ENCODE measurements at places on chromosomes 7 and 10. TPM values are rescaled to one million over a fixed set of nuclear protein-coding genes. Genes with fewer than 3 reads are reported as not detected.

The PANK1 gene
- 8.1 TPM for total RNA-seq

The LRRC61 gene
- 42.3 TPM for total RNA-seq

The GSAP gene
- 15.6 TPM for total RNA-seq

The ADIRF gene
- total RNA-seq = 72.8 TPM

The ANKRD26 gene
- 10.6 TPM for total RNA-seq

The VENTX gene
- not detected for total RNA-seq

The CYCS gene
- total RNA-seq = 120 TPM

The VPS37D gene
- total RNA-seq = 12.4 TPM

The AFAP1L2 gene
- 35.4 TPM for total RNA-seq

The RBP4 gene
- 0.57 TPM for total RNA-seq

GRCh38 chr10:7625009-7625408, 41.8 kb downstream of the ITIH5 start:
- DNase-seq = no peak

- no peak for DNase-seq
These were observed 154.5 kb upstream of the KLF14 start for GRCh38 chr7:130888468-130888867.

GRCh38 chr10:70603449-70603801, 884 bp upstream of the PRF1 start:
- DNase-seq = no peak

GRCh38 chr10:12103802-12104201, 25.7 kb upstream of the SEC61A2 start:
- DNase-seq = no peak

DNA sequence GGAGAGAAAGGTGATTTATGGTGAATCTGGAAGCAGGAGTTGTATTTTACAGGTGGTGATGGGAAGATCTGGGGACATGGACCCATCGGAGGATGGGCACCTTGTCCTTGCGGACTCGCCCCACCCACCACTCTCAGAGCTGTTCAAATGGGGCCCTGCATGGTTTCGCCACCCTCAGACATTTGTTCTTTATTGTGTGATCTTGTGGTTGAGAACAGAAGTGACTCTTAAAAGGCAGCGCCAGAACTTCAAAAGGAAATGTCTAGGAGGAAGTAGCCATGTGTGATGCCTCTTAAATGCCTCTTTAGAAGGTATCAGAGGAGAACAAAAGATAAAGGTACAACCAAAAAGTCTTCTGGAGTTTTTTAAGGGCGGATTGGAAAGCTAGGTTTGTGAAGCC, 205.7 kb downstream of the KIAA1217 start:
- no peak for DNase-seq

DNA sequence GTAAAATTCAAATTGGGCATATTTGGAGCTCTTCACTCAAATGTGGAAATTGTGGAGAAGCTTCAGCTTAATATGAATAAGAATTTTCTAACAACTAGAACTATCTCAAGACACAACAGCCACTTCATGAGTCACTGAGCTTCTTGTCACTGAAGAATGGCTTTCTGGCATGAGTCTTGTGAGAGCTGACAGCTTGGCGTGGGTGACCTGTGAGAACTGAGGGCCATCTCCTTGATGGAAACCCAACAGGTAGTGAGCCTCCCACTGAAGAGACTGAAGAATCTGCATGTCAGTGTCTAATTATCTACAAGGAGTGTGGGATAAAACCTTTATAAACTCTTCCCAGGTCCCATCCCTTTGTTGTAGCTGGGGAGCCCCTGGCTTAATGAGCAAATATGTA, 66.0 kb downstream of the CLEC2L start:
- DNase-seq = no peak

- no peak for DNase-seq
These were observed 31.8 kb upstream of the GSDME start for GRCh38 chr7:24788961-24789576.

GRCh38 chr7:44259547-44260457, 59.0 kb downstream of the YKT6 start:
- DNase-seq = no peak

GRCh38 chr10:68861253-68861652, 33.9 kb downstream of the STOX1 start:
- no peak for DNase-seq

GRCh38 chr7:16528520-16528919, 1.9 kb downstream of the LRRC72 start:
- no peak for DNase-seq

GRCh38 chr7:24734306-24734705, 23.0 kb downstream of the GSDME start:
- DNase-seq = no peak

GRCh38 chr7:6432781-6433180, 15.0 kb downstream of the DAGLB start:
- DNase-seq = no peak

DNA sequence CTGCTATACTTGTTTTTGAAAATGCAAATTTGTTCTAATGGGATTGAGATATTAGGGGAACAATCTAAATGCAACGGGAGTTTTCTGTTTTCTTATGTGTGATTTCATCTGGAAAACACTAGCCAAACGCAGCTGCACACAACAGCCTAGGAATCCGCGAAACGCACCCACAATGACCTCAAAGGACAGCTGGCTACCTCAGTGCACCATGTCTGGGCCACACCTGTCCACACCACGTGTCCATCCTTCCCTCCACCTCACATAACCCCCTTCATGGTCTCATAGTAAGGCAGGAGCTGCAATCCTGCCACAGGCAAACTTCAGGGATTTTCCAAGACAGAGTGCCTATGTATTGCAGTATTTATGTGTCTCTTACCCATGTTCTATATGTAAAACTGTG, 382.5 kb upstream of the PRKCQ start:
- no peak for DNase-seq

DNA sequence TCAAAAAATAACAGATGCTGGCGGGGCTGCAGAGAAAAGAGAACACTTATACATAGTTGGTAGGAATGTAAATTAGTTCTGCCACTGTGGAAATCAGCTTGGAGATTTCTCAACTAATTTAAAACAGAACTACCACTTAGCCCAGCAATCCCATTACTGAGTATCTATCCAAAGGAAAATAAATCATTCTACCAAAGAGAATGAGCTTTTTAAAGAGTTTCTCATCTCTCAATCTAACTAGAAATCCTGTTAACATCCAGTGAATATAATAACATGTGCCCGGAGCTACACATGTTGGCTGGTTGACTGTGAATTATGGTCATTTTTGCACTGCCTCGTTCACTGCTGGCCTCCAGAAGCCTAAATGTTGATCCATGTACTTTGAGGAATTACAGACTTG, 39.3 kb downstream of the BET1 start:
- DNase-seq = no peak

DNA sequence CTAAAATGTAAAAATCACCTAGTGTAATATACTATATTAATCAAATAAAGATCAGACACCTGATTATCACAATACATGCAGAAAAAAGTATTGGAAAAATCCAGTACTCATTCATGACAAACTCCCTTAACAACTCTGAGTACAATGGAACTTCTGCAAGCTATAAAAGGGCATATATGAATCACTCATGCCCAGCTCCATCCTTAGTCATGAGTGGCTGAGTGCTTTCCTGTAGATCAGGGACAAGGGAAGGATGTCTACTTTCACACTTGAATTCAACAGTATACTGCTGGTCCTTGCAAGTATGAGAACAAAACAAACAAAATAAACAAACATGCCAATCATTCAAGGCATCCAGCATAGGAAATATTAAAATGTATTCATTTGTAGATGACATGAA, 116.5 kb downstream of the ADARB2 start:
- no peak for DNase-seq

GRCh38 chr7:25263337-25263736, 35.1 kb upstream of the NPVF start:
- no peak for DNase-seq

- DNase-seq = no peak
These were observed 165.7 kb downstream of the OTUD1 start for GRCh38 chr10:23604613-23605012.

GRCh38 chr7:26011039-26011696, 140.8 kb upstream of the NFE2L3 start:
- no peak for DNase-seq

GRCh38 chr7:52897288-52897687, 138.1 kb upstream of the POM121L12 start:
- DNase-seq = no peak

DNA sequence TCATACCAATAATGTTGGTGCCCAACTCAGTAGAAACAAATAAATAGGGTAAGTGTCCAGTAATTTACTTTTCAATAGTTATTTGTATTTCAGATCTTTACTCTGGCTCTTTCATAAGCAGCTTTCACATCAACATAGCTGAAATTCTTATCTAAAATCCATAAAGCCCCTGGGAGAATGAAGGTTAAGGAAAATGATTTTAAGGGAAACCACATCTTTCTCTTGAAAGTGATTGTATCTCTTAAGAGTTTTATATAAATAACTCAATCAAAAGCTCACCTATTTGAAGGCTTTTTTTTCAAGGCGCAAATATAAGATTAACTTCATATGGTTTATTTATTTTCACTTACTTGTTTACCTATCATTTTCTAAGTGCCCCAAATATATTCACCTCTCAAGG, 324.4 kb downstream of the HGF start:
- DNase-seq = no peak

DNA sequence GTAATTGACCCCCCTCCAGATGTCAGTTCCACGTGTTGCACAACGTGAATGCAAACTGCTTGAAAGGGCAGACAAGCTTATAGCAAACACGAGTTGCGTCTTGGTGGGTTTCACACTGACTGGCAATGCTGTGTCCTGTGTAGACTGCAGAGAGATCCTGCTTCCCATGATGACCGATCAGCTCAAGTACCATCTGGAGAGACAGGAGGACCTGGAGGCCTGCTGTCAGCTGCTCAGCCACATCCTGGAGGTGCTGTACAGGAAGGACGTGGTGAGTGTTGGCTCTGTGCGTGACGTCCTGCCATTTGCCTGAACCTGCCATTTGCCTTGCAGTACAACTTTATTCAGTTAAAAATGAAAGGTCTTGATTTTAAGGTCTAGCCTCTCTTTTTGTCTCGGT, 71.1 kb downstream of the INSYN2A start:
- DNase-seq = no peak

DNA sequence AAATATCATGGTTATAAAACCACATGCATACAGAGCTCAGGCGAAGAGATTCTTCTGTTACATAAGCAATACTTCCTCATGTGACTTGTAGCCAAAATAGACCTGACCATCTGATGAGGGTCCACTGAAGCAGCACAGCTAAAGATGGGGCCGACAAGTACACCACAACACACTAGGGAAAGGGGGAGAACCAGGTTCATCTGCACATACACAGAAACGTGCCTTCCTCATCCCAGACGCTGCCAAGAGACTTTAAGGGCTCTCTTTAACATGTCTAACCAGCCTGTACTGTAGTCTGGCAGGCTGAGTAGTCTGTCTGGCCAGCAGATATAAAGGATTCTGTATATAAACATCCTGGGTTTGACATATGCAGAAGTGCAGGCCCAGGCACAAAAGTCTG, 30.3 kb downstream of the ERCC6 start:
- no peak for DNase-seq
